KBM-7 (cell line): ENCODE measurements at places on chromosomes 5 and 9.

GRCh38 chr5:139998837-139999236 is 44.3 kb downstream of the NRG2 start:
- no peak for DNase-seq

DNA sequence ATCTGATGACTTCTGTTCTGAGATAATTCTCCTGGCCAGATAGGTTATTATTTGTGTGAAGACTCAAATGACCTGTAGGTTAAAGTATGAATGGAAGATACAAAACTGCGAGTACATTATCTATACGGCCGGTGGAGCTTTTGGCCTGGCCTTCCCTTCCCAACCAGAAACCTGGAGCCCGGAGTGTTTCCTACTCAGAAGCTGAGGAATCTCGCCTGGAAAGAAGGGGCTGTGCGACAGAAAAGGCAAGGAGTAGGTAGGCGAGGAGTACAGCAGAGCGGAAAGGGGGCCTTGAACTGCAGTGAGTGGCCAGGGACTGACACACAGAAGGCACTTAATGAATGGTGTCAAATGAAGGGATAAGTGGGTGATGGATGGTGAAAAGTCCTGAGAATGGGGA is 34.6 kb downstream of the ANGPTL2 start:
- DNase-seq: no peak

GRCh38 chr9:14993061-14993800 is 83.0 kb upstream of the FREM1 start:
- DNase-seq: peak; percentile 24

DNA sequence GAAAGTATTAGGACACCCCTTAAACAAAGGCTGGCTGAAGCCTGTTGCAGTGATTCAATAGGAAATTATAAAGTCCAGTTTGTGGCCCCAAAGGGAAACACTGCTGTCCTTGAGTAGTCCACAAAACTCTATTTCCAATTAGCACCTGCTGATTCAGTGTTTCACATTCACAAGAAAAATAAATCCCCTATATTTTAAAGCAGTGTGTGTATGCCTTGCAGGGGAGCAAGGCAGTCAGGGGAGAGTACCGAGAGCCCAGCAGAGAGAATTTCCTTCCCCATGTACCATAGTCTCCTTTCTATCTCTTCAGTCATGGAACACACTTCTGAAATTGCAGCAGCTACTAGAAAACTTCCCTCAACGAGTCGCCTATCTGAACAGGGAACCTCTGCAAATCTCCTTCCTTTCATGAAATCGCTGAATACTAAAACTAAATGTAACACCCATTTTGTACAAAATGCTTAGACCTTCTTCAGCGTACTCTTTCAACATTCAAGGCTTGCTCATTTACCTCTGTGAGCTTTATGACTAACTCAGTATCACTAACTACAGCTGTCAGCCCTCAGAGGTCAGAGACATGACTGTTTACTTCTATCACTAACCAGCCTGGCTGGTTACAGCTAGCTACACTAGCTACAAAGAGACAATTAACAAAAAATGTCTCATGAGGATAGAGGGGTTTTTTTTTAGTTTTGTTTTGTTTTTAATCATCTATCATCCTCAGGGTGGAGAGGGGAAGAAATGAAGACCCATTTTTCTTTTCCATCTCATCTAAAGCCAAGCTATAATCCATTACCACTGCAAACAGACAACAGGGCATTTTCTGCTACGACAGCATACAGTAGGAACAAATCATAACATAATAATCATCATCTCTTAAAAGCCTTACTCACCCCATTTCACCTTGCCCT is 188.7 kb downstream of the EBF1 start:
- no peak for DNase-seq

DNA sequence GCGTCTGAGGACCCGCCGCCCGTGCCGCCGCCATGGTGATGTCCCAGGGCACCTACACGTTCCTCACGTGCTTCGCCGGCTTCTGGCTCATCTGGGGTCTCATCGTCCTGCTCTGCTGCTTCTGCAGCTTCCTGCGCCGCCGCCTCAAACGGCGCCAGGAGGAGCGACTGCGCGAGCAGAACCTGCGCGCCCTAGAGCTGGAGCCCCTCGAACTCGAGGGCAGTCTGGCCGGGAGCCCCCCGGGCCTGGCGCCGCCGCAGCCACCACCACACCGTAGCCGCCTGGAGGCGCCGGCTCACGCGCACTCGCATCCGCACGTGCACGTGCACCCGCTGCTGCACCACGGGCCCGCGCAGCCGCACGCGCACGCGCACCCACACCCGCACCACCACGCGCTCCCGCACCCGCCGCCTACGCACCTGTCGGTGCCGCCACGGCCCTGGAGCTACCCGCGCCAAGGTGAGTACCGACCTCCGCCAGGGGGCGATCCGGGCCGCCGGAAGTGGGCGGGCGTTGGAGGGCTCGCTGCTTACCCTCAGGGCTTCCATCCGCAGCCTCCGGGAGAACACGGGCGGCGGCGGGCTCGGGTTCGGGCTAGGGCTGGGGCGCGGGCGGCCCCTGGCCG is 8.5 kb downstream of the PRR7 start:
- peak; percentile 89 for DNase-seq

DNA sequence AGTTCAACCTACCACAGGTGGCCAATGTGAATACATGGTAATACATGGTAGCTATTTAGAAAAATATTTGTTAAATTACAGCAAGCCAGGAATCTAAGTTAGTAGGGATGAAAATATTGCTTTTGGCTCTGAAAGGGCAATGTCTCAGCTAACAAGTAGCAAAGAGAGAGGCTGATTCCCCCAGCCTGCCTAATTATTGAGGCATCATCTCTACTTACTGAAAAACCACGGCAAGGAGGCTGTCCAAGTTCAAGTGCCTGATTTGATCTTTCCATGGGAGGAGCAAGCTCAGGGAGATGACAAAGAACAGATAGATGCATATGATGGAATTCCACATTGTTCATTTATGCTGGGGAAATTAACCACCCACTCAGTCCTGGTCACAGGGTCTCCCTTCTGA is 28.7 kb upstream of the UBTD2 start:
- DNase-seq: no peak

GRCh38 chr9:97911528-97911927 is 10.8 kb downstream of the TRMO start:
- no peak for DNase-seq

DNA sequence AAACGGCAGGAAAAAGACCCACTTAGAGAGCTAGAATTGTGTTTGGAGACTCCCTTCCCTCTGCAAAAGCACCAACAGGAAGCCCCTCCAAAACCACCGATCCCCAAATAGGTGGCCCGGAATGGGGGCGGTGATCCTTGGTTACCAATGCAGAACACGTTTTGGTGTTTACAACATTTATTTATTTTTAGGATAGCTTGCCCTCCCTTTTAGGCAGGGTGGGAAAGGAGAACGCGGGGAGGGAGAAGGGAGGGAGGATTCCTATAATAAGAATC is 579 bp upstream of the NTRK2 start:
- DNase-seq: no peak

- DNase-seq: no peak
Observed at GRCh38 chr5:72006361-72006760, 100.9 kb upstream of the MAP1B start.

DNA sequence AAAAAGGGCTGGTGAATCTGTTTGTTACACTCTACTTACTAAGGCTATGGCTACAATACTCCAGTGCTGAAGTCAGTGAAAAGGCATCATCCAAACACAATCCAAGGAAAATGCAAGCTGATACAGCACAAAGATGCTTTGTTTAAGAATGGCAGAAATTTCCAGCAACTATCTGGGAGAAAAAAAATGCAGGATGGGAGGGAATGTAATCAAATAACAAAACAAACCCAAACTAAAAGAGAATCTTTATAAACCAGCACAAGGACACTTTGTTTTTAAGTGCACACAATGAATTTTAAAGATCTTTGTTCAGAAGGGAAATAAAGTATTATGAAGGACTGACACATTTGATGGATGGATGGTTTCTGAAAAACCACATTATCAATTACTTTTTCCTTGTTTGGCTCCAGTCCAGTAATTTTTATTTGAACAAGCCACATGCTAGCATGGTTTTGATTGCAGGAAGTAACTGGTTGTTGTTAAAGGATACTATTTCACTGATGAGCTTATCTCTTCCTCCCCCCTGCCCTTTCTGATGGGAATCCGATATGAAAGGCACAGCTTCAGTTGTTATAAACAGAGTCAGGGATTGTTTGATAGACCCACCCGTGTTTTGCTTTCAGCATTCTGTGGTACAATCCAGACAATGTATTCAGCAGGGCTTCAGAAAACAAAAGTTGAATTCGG is 12.1 kb upstream of the TLE4 start:
- DNase-seq: no peak

DNA sequence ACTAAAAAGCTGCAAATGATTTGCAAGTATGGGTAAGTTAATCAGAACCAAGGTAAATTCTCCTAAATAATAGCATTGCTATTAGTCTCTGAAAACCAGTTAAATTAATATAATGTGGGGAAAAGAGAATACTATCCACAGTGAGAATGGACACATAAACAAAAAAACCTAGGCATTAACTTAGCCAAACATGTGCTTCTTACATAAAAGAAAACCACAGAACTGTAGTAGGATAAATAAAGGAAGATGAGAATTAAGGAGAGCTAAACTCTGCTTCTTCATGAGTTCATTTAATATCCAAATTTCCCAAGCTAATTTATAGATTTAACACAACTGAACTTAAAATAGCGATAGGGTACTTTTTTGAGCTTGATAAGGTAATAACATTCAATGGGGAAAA is 31.8 kb downstream of the ABCA1 start:
- DNase-seq: no peak

DNA sequence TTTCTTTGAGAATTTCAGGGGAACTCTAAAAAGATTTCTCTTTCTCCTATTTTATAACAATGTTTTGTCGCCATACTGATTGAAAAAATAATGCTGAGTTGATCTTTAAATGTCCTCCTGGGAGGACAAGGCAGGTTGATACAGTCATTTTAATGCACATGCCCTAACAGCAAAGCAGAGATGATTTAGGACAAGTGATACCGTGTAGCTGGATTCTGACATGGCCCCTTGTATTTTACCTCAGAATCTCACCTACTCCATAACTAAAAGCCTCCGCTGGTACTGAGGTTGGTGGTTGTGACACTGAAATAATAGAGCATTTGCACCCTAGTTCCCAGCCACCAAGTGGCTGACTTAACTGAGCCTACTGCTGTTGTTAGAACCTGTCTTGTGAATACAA is 811 bp upstream of the LRRTM2 start:
- no peak for DNase-seq

DNA sequence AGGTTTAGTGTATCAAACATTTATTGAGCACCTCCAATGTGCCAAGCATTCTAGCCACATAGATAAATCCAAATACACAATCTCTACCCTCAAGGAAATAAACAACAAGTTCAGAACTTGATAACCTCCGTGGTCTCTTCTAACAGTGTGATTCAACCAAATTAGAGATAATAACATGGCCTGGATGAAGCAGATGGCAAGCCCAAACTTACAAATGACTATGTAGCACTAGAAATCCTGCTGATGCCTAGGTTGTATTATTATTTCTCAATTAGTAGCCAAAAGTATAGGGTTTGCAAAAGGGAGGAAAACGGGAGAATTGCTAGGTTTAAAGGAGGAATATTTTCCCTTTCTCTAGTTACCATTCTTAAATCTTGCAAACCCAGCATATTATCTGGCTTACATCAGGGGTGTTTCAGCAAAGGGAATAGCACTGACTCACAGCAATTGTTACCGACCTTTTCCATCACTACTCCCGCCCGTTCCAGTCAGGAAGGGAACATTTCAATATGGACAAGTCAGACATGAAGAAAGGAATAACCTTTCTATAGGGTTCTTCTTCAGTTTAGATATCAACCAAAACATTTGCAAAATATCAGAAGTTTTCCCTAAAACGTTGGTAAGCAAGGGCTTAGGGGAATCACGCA is 2.3 kb downstream of the DPYSL3 start:
- no peak for DNase-seq

DNA sequence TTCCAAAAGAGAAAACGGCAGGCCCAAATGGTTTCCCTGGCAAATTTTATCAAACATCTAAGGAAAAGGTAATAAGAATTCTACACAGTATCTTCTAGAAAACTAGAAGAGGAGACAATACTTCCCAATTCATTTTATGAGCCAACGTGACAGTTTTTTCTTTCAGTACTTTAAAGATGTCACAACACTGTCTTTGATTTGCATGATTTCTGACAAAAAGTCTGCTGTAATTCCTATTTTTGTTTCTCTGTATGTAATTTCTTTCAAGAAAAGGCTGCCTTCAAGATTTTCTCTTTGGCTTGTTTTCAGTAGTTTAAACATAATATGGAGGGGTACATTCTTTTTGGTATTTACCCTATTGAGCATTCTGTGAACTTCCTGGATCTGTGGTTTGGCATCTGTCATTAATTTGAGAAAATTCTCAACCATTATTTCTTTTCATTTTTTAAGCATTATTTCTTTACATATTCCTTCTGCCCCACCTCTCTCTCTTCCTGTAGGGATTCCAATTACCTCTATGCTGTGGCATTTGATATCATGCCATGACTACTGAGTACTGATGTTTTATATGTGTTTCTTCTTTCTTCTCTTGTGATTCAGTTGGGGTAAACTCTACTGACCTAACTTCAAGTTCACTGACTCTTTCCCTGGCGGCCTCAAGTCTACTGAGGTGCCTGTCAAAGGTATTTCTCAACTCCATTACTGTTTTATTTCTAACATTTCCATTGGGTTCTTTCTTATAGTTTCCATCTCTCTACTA is 32.2 kb downstream of the ANKS6 start:
- DNase-seq: no peak

DNA sequence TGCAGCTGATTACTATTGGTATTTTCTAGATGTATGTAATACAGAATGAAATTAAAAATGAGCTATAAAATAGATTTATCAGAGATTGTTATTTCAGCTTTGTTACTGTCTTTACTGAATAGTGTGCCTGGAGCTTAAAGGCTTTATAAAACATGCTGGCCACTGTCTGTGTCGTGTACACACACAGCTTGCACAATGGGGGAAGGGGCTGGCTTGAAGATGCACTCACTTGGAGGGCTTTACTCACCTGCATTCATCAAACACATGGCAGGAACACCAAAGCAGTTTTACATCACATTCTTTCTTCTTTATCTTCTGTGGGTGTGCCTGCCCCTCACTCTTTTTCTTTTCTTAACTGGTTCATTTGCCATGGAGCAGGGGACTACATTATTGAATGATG is 60.9 kb downstream of the TLE4 start:
- no peak for DNase-seq

DNA sequence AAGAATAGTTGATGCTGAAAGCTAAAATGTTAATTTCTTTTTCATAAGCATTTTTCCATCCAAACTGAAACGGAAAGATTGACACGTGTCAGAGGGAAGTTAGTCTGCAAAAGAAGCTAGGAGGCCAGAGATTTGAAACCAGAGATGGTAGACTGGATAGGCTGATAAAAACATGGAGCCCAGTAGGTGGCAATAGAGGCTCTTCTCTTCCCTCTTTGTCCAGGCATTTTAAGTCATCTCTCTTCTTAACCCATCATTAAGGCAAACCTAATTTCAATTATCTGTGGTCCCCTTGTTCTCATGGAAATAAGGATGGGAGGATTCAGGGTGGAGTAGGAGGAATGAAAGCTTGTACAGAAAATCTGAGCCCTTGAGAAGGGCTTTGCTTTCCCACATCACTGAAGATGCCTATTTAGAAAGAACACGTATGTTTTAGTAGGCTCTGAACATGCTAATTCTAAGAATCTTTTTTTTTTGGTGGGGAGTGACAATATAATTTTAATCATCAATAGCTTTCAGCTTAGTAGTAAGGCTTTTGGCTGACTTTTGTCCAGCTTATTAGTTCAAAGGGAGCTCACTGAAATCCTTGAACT is 66.6 kb downstream of the ZNF474 start:
- peak; percentile 55 for DNase-seq

GRCh38 chr9:36316611-36317317 is 58.5 kb upstream of the GNE start:
- no peak for DNase-seq
